Cardiac atrium fibroblast (primary cell): ENCODE measurements at places on chromosomes 16 and 17. TPM values are rescaled to one million over a fixed set of nuclear protein-coding genes. Genes with fewer than 3 reads are reported as not detected.

Gene DHRS13
- total RNA-seq: 7.4 and 9.2 TPM in 2 replicates

Gene TBC1D28
- not detected in 2 replicates for total RNA-seq

Gene SDR42E1
- not detected in 2 replicates for total RNA-seq

Gene KRTAP2-1
- not detected in 2 replicates for total RNA-seq

Gene ATP2A3
- 0.16 TPM in 1 of 2 replicates, not detected in the other for total RNA-seq

Gene KRT25
- total RNA-seq: not detected in 2 replicates

Gene TMEM238L
- total RNA-seq: not detected in 2 replicates

Gene RAC3
- total RNA-seq: 32.6 and 38.8 TPM in 2 replicates

Gene ACSM3
- 0.90 and 1.6 TPM in 2 replicates for total RNA-seq

Gene LRRC45
- total RNA-seq: 7.9 and 8.8 TPM in 2 replicates

Gene AXIN2
- 6.8 and 11.7 TPM in 2 replicates for total RNA-seq

Gene RAB11FIP4
- under 0.01 TPM in 1 of 2 replicates, not detected in the other for total RNA-seq

Gene DNAH17
- not detected in 2 replicates for total RNA-seq

Gene BCAR1
- total RNA-seq: 67.9 and 75.5 TPM in 2 replicates

Gene RAP1GAP2
- 0.81 and 2.2 TPM in 2 replicates for total RNA-seq

Gene RRAD
- total RNA-seq: 0.49 TPM in 1 of 2 replicates, not detected in the other

Gene KRTAP2-3
- total RNA-seq: not detected in 2 replicates

Gene CAPNS2
- total RNA-seq: not detected in 2 replicates

Gene TBC1D3E
- total RNA-seq: not detected in 2 replicates

Gene TRIM72
- 0.54 TPM in 1 of 2 replicates, not detected in the other for total RNA-seq

Gene EVPLL
- total RNA-seq: not detected in 2 replicates

Gene IRX5
- 0.72 and 1.1 TPM in 2 replicates for total RNA-seq

Gene CSH2
- not detected in 2 replicates for total RNA-seq

Gene SIRT7
- total RNA-seq: 13.1 and 14.3 TPM in 2 replicates

Gene ASGR1
- 0.18 and 1.1 TPM in 2 replicates for total RNA-seq

Gene DNAI2
- not detected in 2 replicates for total RNA-seq

Gene KRT32
- total RNA-seq: not detected in 2 replicates

Gene C17orf67
- 0.16 TPM in 1 of 2 replicates, not detected in the other for total RNA-seq

Gene KIF18B
- 4.2 and 5.2 TPM in 2 replicates for total RNA-seq

Gene CACNG3
- not detected in 2 replicates for total RNA-seq

Gene BTBD17
- total RNA-seq: not detected in 2 replicates

Gene LYRM9
- 4.7 and 7.6 TPM in 2 replicates for total RNA-seq

Gene MSL1
- 49.5 and 68.7 TPM in 2 replicates for total RNA-seq

Gene CDK5R1
- total RNA-seq: 1.3 and 1.5 TPM in 2 replicates

Gene KRTAP4-9
- not detected in 2 replicates for total RNA-seq

Gene HOXB7
- not detected in 2 replicates for total RNA-seq

Gene ANKS3
- 13.5 and 15.6 TPM in 2 replicates for total RNA-seq

Gene LRRC46
- total RNA-seq: not detected in 2 replicates

Gene FOXL1
- 1.6 and 3.1 TPM in 2 replicates for total RNA-seq
